ENCODE measurements at places on chromosomes 3 and 15. TPM values are rescaled to one million over a fixed set of nuclear protein-coding genes. Genes with fewer than 3 reads are reported as not detected.

The CATSPER2 gene
- total RNA-seq = 0.63 TPM

- DNase-seq = no peak
These were observed 92.0 kb upstream of the TSEN2 start for GRCh38 chr3:12392101-12392878.

- peak; percentile 82 for DNase-seq
These were observed 569.0 kb downstream of the TUSC7 start for GRCh38 chr3:117278424-117279190.

The SLC9A9 gene
- 3.9 TPM for total RNA-seq

- no peak for DNase-seq
These were observed 257.3 kb upstream of the IGF1R start for GRCh38 chr15:98390946-98391530.

The NRROS gene
- 6.3 TPM for total RNA-seq

The CKMT1B gene
- not detected for total RNA-seq

GRCh38 chr15:94411846-94412245, 180.5 kb downstream of the MCTP2 start:
- no peak for DNase-seq

The MKRN2OS gene
- total RNA-seq = not detected
